ENCODE measurements at places on chromosomes 2 and 18.

DNA sequence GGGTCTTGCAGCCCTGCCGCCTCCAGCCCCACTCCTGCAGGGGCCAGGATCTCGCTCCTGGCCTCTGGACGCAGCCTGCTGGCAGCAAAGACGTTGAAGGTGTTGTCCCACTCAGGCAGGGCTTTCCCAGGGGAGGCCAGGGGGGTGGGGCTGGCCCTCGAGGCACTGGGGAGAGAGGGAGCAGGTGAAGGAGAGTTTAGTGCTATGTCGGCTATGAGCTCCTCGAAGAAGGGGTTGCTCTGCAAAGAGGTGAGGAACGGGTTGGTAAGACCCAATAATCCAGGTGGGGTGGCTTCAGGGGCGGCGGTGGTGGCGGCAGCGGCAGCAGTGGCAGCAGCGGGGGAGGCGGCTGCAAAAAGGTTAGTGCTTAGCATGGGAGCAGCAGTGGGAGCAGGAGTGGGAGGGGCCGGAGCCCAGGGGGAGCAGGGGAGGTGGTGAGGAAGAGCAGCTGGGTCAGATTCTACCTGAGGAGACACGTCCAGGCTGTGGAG is 9.7 kb upstream of the SFXN5 start:
- no peak overlapping the region for H3K4me3 ChIP-seq
- peaks cover 23% of the 10 kb centered on the region for H3K36me3 ChIP-seq
- H3K4me1 ChIP-seq, result no peaks in the 10 kb centered on the region

GRCh38 chr2:122417114-122417513 is 661.7 kb downstream of the TSN start:
- DNase-seq, result no peak
- no peaks in the 10 kb centered on the region for H3K36me3 ChIP-seq
- H3K27me3 ChIP-seq, result no peaks in the 10 kb centered on the region
- no peak overlapping the region for H3K27ac ChIP-seq
- H3K4me3 ChIP-seq, result no peak overlapping the region

DNA sequence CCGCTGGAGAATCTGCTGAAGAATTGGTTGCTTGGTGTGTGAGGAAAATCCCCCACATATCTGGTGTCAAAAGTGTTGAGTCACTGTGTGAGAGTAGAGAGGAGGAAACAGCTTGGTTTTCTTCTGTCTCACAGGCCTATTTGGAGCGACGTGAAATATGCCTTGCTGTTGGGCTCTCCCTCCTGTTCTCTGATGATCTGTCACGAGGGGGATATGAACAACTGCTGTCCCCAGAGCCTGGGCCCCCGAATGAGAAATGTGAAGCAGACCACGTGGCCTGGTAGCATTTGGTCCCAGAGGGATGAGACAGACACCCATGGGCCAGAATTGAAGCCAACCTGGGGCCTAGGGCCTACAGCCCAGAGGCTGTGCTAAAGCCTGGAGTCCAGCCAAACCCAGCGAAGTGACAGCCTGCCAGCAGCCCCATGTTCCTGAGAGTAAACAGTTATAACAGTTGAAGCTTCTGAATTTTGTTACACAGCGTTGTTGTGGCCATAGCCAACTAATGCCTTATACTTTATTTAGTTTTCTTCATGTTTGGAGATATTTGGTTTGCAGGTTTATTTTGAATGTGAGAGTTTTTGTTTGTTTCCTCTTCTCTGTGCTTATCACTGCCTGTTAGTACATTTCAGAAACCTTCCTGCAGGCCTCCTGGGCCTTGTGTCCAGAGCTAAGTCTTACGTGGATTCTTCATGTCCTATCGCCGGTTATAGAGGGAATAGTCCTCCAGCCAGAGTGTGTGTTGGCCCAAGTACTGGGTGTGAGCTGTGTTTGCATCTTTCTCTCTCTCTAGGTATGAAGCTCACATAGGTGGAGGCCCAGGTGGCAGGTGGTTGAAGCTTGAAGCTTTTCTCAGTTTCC is 18.7 kb upstream of the COLEC12 start:
- H3K4me3 ChIP-seq, result no peak overlapping the region
- H3K27me3 ChIP-seq, result no peaks in the 10 kb centered on the region
- H3K4me1 ChIP-seq, result peaks cover 6% of the 10 kb centered on the region
- DNase-seq, result peak; percentile 40
- H3K36me3 ChIP-seq, result no peaks in the 10 kb centered on the region
- H3K27ac ChIP-seq, result peak overlapping the region; percentile 3

DNA sequence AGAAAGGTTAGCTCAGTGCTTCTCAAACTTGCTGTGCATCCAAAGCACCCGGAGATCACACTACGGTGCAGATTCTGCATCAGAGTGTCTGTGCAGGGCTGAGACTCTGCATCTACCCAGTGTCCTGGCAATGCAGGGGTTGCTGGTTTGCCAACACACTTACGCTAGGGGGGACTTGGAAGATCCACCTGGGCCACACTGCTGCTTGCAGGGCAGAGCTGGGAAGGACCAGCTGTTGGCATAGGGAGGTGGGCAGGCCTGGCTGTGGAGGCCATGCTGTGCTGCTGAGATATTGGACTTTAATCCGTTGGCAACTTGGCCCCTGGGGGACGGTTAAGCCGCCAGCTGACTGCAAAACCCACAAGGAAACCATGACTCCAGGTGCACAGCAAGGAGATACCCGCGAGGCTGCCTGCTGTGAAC is 397.6 kb upstream of the HS6ST1 start:
- H3K36me3 ChIP-seq, result no peaks in the 10 kb centered on the region
- H3K4me3 ChIP-seq, result no peak overlapping the region
- H3K4me1 ChIP-seq, result no peaks in the 10 kb centered on the region
- no peaks in the 10 kb centered on the region for H3K27me3 ChIP-seq

- no peaks in the 10 kb centered on the region for H3K36me3 ChIP-seq
- no peaks in the 10 kb centered on the region for H3K27me3 ChIP-seq
- H3K27ac ChIP-seq, result no peak overlapping the region
- H3K4me1 ChIP-seq, result no peaks in the 10 kb centered on the region
- DNase-seq, result no peak
Observed at GRCh38 chr18:42925036-42925435, 190.4 kb downstream of the RIT2 start.

DNA sequence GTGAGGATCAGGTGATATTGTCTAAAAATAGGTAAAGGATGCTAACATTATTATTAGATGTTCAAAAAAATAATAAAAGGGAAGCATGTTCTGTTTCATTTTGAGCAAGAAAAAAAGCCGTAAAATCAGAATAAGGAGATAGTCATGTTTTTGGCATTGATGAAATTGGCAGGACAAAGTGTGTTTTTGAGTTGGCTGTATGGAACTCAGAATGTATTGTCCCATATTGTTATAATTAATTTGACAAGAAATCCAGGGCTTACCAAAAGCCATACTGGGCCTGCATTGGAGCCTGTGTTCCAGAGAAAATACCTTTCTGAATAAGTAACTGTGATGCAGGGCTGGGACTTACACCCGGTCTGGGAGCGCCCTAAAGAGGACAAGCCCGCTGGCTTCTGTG is 232.0 kb downstream of the AGAP1 start:
- no peak for DNase-seq
- H3K27ac ChIP-seq, result no peak overlapping the region
- peaks cover 3% of the 10 kb centered on the region for H3K4me1 ChIP-seq
- no peak overlapping the region for H3K4me3 ChIP-seq
- no peaks in the 10 kb centered on the region for H3K36me3 ChIP-seq
- no peaks in the 10 kb centered on the region for H3K27me3 ChIP-seq

GRCh38 chr18:49844903-49845302 is 31.6 kb upstream of the ACAA2 start:
- no peak overlapping the region for H3K27ac ChIP-seq
- peaks cover 3% of the 10 kb centered on the region for H3K4me1 ChIP-seq
- H3K27me3 ChIP-seq, result no peaks in the 10 kb centered on the region
- no peak for DNase-seq
- H3K36me3 ChIP-seq, result peaks cover 2% of the 10 kb centered on the region

GRCh38 chr2:187354661-187355060 is 93.4 kb downstream of the CALCRL start:
- DNase-seq, result no peak
- no peaks in the 10 kb centered on the region for H3K27me3 ChIP-seq
- H3K27ac ChIP-seq, result no peak overlapping the region
- peaks cover 3% of the 10 kb centered on the region for H3K36me3 ChIP-seq
- H3K4me3 ChIP-seq, result no peak overlapping the region

DNA sequence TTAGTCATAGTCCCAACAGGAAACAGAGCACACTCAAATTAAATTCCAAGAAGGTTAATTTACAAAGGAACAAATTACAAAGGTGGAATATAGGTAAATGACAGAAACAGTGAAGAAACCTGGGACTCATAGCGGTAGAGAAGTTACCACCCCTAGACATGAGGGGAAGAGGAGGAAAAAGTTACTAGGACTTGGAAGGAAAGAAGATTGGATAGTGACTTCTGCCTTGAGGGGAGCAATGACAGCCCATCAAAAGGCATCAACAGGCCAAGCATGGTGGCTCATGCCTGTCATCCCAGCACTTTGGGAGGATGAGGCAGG is 2.4 kb upstream of the PDE11A start:
- H3K4me1 ChIP-seq, result peaks cover 13% of the 10 kb centered on the region
- DNase-seq, result no peak
- no peaks in the 10 kb centered on the region for H3K27me3 ChIP-seq
- no peak overlapping the region for H3K4me3 ChIP-seq

- no peak overlapping the region for H3K4me3 ChIP-seq
- H3K27me3 ChIP-seq, result no peaks in the 10 kb centered on the region
- no peaks in the 10 kb centered on the region for H3K36me3 ChIP-seq
- DNase-seq, result no peak
- no peak overlapping the region for H3K27ac ChIP-seq
Observed at GRCh38 chr2:41621563-41621962, 426.3 kb upstream of the PKDCC start.

DNA sequence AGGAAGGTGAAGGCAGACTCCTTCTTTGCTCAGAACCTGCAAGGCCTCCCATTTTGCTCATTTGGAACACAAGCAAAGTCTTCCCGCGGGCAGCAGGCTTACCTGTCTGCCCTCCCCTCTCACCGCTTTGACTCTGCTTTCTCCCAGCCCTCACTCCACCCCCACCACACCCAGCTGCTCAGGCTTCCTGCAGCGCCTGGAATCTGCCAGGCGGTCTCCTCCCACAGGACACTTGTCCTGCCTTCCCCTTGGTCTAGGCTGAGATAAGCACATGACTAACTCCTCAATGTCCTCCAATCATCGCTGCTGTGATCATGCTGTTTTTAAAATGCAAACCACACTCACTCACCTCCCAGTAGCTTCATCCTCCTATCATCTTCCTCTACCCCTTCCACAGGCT is 430.0 kb downstream of the ZNF516 start:
- no peaks in the 10 kb centered on the region for H3K36me3 ChIP-seq
- no peaks in the 10 kb centered on the region for H3K27me3 ChIP-seq
- no peak for DNase-seq
- H3K4me3 ChIP-seq, result no peak overlapping the region
- H3K27ac ChIP-seq, result no peak overlapping the region
- H3K4me1 ChIP-seq, result no peaks in the 10 kb centered on the region

DNA sequence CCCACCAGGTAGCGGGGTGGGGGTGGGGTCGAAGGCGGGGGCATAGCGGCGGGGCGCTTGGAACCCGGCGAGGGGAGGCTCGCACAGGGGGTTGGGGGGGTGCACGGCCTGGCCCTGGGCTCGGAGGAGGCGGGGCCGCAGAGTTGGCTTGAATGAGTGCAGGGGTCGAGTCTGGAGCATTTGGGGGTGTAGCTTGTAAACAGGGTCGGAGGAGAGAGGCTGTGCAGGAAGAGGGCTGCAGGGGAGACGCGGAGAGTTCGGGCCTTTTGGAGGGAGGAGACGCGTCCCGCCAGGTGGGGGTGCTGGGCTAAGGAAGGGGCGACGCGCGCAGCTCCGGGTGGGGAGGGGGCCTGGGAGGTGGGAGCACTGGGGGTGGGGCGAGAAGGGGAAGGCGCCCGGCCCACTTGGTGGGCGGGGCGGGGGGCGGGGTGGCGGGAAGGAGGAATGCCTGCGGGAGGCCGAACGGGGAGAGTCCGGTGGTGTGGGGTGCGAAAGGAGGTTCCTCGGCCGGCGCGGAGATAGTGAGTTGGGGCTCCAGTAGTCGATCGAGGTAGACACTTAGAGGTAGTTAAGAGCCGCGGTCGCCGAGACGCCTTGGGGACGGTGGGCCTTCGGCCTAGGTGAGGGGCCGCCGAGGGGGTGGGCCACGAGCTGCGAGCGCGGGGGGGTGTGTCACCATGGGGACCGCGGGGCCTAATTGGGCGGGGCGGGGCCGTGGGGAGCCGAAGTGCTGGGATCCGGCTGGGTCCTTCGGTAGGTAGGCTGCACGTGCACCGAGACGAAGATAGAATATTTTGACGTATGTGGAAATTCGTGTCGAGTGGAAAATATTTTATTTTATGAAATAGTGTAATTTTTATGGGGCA is 774 bp downstream of the MSH6 start:
- H3K27ac ChIP-seq, result peak overlapping the region; percentile 92
- peaks cover 16% of the 10 kb centered on the region for H3K4me1 ChIP-seq
- no peaks in the 10 kb centered on the region for H3K36me3 ChIP-seq
- DNase-seq, result peak; percentile 73
- peak overlapping the region; percentile 70 for H3K4me3 ChIP-seq

DNA sequence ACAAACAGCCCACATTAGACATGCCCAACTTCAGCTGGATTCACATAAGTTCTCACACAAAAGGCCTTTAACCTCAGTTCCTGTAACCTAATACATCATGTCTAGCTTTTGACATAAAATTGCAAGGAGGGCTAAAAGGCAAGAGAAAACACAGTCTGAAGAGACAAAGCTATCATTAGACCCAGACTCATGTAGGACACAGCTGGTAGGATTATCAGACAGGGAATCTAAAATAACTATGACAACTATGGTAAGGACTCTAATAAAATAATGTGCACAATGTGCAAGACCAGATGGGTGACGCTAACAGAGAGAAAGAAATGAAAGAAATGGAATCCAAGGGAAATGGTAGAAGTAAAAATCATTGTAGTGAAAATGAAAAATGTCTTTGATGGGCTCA is 643.2 kb upstream of the RAB6C start:
- no peak overlapping the region for H3K27ac ChIP-seq
- H3K36me3 ChIP-seq, result no peaks in the 10 kb centered on the region
- no peaks in the 10 kb centered on the region for H3K4me1 ChIP-seq
- no peak overlapping the region for H3K4me3 ChIP-seq

DNA sequence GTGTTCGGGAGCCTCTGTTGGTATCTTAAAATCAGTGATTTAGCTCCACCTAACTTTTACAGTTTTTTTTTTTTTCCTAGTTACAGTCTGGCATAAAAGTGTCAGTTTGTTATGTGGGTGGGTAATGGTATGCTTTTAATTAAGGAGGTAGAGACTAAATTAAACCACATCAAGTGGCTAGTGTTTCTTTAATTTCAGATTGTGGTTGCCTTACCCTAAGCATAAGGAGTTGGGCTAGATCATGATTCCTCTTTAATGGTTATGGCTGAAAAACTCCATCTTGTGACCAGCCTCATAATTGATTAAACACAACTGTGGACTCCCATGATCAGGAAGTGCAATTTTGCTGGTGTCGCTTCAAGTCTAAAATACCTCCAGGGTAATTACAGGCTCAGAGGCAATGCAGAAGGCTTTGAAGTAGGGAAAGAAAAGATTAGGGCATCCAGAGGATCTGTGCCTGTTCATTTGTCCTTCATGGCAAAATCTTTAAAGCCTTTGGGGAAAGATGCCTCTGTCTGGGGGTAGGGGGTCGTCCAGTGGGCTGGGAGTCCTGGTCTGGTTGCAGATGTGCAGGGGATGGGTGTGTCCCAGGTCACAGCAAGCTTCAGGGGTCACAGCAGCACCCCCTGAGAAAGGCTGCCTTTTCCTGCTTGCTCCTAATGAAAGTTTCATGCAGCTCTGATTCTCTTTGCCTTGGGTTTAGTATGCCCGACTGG is 579.2 kb downstream of the BCL11A start:
- H3K4me3 ChIP-seq, result no peak overlapping the region
- no peak overlapping the region for H3K27ac ChIP-seq
- H3K36me3 ChIP-seq, result no peaks in the 10 kb centered on the region
- DNase-seq, result no peak

- no peak overlapping the region for H3K27ac ChIP-seq
- DNase-seq, result no peak
- H3K36me3 ChIP-seq, result peaks cover 10% of the 10 kb centered on the region
- H3K27me3 ChIP-seq, result no peaks in the 10 kb centered on the region
Observed at GRCh38 chr2:85011747-85012146, 40.8 kb downstream of the KCMF1 start.

All from upper lobe of left lung (tissue), 6 donors.